ENCODE measurements at places on chromosomes 7 and 10.

- no peak for DNase-seq
Measured at GRCh38 chr10:83982812-83983211, 156.5 kb upstream of the GHITM start.

DNA sequence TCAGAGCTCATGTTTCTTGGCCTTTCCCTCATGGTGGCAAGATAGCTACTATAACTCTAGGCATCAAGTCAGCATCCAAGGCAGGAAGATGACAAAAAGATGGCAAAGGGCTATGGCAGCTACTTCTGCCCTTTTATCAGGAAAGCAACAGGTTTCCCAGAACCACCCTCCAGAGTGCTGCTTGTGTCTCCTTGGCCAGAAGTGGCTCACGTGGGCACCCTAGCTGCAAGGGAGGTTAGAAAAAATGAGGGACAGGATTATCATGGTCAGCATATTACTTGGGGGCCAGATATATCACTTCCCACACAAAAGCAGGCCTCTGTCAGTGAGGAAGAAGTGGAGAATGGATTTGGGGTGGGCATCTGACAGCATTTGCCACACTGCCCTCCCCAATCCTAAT, 24.3 kb upstream of the C10orf105 start:
- no peak for DNase-seq

DNA sequence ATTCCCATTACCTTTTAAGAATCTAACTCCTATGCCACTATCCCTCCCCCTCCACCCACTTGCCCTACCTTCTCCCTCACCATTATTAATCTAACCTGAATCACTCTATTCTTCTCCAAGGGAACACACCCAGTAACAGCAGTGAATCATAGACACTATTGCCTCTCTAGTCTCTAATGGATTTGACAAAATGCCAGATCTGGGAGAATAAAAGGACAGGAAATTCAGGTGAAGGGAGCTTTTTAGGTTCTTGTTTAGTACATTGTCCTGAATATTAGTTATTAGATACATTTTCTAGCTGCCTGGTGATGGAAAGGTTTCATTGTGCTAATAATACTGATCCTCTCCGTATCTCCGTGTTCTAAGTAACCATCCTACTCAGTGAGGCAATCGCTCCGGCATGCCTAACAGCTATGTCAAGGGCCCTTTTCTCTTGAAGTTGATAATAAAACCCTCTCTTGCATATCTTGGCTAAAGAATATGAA, 4.1 kb upstream of the SFR1 start:
- DNase-seq, result no peak

GRCh38 chr10:34474009-34474376, 341.1 kb downstream of the PARD3 start:
- DNase-seq, result no peak

DNA sequence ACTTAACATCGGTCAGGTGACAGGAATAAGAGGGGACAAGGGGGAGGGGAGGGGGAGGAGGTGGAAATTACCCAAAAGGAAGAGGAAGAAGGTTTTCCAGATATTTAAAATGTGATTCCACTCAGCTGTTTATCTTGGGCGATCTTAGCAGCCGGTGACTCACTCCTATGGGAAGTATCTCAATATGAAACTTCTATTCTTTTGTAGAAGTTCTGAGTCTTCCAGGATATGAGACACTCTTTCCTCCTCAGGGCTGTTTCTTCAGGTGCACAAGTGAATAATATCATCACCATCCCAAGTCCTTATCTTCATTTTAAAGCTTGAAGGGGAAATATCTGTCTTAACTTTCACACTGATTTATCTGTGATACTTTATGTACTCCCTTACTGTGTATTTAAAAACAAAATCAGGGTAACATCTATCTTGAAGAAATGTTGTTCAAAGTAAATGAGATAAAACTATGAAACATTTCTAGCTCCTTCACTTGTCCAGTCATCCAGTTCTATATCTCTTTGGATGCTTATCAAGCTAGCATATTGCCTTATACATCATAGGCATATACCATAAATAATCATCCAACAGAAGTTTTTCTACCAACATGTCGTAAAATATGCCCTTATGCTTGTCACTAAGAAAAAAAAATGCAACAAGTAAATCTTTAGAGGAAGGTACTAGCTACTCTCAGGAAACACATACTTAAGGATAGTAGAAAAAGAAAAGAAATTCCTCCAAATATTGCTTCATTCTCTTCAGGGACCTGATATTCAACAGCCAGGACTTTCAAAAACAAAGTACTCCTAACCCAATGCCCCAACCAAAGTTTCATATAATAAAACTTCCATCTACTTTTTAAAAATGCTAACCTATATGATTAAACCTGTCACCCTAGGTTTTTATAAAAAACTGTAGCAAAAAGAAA, 13.7 kb downstream of the DOCK4 start:
- no peak for DNase-seq
